ENCODE measurements at places on chromosomes 2 and 18.

GRCh38 chr2:224594840-224595239 lies 9.7 kb upstream of the CUL3 start:
- no peak for DNase-seq

DNA sequence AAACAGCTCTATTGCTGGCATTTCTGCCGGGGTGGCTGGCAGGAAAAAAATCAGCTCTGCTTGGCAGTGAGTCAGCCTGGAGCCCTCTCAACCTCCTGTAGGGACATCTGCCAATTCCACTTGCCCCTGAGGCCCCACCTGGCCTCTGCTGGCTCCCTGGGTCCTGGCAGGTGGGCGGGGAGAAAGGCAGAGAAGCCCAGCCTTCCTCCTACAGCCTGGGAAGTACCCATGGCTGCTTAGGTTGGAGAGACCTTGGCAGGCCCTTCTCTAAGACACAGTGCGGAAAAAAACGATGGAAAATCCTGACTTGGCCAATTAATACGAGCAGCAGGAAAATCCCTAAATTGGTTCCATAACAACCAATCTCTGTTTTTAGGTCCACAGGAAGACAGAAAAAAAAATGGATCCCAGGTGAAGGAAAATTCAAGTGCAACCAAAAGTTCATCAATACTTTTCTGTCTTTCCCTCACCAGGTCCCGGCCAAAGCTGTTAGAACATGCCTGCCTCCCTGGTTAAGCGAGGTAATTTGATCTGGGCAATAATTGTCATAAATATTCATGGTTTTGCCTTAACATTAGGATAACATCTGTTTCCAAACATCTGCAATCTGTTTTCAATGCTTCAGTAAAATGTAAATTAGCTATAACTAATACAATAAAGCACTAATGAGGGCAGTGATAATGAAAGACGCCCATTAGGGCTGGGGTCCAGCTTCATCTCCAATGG lies 245.9 kb downstream of the TFCP2L1 start:
- no peak for DNase-seq

- DNase-seq, result no peak
Measured at GRCh38 chr2:23859983-23860382, 66.9 kb downstream of the ATAD2B start.

DNA sequence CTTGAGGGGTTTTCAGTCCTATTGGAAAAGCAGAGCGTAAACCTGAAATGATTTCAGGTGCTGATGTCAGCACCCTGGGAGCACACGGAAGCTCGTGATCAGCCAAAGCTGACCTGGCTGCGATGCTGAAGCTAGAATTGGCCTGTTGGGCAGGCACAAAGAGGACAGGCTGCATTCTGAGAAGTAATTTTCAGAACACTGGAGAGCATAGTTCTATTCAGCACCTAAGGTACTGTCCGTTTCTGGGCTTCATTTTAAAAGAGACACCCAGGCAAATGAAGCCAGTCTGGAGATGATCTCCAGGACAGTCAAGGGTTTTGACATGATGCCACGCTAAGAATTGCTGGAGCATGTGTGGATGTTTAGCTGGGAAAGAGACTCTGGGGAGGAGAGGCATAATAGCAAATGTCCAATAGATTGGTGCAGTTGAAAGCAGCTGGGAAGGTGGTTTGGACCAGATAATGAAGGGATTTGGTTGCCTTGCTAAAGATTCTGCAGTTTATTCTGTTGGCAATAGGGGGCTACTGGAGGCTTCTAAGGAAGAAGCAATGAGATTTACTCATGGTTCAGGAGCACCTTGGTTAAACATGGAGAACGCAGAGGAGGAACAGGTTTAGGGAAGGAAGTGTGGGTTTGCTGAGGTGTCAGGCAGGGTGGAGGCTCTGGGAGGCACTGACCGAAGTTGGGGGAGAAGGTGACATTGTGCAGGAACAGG lies 86.6 kb downstream of the ACOXL start:
- no peak for DNase-seq

DNA sequence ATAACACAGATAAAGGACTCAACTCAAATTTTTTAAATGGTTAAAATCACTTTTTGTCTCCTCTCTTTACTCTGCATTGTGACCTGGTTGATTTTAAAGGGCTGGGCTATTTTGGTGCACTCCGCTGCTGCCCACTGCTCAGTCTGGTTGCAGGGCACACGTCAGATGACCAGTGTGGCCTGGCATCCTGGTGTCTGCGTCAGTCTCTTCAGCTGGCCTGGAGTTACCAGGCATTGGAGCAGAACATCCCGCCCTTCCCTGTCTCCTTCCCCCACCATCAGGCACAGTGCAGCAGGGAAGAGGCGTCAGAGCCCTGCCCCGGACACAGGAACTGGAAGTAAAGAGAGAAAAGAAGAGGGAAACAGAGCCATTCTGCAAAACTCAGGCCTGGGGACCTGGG lies 8.9 kb downstream of the C1QL2 start:
- DNase-seq, result no peak

DNA sequence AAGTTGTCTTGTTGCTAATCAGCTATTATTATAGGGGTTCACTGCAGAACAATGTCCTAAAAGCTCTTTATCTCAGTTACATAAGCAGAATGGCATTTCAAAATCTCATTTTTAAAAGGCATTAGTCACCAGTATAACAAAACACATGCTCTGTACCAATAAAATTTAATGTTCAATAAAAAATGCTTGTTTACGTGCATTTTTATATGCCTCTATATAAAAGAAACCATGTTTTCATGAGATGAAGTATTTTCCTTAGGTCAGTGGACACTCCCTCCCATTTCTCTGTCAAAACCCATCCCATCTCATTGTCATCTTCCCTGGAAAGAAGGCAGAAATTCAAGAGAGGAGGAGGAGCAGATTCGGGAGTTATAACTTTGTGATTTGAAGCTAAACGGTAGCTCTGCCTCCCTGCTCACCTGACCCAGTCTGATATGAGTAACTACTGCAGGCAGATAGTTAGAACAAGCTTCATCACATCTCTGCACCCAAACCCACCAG lies 231.9 kb upstream of the SIX2 start:
- DNase-seq, result no peak

DNA sequence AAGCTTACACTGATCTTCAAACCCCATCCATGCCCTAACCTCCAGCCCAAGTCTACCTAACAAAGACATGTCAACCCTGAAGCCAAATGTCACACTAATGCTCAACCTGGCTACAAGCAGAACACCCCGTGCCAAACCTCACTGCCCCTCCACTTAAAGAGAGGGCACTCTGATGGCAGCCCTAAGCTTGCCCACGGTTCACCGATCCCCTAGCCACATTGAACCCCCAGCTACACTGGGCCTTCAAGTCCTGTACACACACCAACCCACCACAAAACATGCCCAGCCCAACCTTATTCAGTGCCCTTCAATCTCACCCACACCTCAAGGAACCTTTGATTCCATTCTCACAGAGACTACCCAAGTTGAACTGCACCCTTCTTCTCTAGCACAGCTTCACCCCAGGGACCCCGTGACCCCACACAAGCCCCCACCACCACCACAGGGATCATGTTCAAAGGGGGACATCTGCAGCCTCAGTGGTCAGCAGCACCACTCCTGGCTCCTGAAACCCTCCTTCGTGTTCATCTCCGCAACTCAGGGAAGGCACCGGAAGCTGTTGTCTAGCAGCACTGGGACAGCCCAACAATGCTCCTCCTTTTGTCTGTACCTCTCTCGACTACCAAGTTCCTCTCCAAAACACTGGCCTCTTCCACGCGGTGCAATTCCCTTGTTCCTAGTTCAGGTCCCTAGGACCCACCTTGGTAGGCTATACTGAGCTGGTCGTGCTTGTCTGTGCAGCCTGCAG lies 218.8 kb downstream of the CYP26B1 start:
- no peak for DNase-seq

- no peak for DNase-seq
Measured at GRCh38 chr2:237282568-237283128, 131.3 kb downstream of the COL6A3 start.

DNA sequence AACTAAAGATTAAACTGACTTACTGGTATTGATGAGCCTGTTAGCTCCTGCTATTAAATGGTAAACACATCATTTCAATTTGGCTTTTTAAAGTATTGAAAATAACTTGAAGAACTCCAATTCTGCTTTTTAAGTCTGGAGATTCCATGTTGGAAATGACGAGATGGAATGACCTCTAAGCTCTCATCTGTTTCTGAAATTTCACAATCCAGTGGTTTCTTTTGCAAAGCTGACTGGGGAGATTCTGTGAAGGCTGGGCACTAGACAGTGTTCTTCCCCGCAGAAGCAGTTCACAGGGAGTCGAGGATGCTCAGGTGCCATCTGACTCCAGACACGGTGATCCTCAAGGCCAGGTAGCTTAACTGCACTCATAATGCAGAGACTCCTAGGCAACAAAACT lies 44.7 kb downstream of the DHRS9 start:
- no peak for DNase-seq

- DNase-seq, result no peak
Measured at GRCh38 chr2:170227507-170227947, 49.6 kb downstream of the MYO3B start.

- no peak for DNase-seq
Measured at GRCh38 chr18:62379051-62379450, 53.9 kb downstream of the TNFRSF11A start.

DNA sequence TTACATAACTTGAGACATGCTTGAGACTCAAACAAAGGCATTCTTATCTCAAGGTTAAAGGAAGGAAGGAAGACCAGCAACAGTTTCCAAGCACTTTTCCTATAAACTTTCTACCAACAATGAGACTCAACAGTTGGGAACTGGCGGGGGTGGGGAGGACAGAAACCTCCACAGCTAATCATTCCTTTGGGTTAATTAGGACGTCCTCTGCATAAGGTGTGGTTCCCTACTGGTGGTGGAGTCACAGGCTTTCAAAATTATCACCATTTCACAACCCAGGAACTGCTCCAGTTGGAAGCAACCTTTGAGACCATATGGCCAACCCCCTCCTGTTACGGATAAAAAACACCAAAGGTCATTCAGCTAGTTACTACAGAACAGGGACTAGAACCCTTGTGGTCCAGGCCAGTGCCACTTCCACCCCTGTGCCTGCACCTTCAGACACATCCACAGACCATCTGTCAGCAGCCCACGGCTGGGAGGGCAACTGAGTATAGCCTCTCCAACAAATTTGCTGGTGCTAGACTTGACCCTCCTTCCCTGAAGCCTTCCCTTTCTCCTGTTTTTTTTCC lies 30.1 kb upstream of the ATL2 start:
- DNase-seq, result no peak

DNA sequence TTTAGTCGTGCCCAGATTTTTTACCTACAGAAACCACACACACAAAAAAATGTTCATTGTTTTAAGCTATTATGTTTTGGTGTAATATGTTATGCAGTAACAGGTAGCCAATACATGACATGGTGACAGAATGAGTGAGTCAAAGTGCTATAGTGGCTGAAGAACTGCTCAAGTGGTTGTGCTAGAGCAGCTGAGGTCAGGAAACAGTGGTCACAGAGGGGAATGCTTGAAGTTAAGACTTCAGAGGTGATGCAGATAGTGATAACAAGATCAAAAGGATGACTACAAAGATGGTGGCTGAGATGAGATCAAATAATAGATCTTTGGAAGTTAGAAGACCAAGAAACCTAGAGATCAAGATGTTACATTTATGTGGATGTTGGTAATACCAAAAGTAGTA lies 174.3 kb downstream of the KCNE4 start:
- no peak for DNase-seq

DNA sequence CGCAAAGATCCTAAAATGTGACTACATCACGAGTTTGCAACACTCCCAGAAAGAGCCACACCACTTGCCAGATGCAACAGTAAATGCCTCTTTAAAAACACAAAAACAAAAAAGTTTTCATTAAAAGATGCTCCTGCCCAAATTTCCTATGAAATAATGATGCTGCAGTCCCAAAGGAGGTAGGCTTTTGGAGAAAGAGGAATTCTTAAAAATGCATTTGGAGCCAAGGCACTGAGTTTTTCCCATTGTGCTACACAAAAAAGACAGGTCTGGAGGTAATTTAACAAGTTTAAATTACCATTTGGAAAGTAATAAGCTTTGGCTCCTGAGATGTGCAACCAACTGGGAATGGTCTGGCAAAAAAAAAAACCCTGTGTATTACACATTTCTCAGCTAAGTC lies 145.0 kb downstream of the PID1 start:
- DNase-seq, result no peak
